ENCODE measurements at places on chromosomes 5 and 9.

GRCh38 chr5:82522897-82523296 lies 244.7 kb upstream of the RPS23 start:
- no peak for DNase-seq

DNA sequence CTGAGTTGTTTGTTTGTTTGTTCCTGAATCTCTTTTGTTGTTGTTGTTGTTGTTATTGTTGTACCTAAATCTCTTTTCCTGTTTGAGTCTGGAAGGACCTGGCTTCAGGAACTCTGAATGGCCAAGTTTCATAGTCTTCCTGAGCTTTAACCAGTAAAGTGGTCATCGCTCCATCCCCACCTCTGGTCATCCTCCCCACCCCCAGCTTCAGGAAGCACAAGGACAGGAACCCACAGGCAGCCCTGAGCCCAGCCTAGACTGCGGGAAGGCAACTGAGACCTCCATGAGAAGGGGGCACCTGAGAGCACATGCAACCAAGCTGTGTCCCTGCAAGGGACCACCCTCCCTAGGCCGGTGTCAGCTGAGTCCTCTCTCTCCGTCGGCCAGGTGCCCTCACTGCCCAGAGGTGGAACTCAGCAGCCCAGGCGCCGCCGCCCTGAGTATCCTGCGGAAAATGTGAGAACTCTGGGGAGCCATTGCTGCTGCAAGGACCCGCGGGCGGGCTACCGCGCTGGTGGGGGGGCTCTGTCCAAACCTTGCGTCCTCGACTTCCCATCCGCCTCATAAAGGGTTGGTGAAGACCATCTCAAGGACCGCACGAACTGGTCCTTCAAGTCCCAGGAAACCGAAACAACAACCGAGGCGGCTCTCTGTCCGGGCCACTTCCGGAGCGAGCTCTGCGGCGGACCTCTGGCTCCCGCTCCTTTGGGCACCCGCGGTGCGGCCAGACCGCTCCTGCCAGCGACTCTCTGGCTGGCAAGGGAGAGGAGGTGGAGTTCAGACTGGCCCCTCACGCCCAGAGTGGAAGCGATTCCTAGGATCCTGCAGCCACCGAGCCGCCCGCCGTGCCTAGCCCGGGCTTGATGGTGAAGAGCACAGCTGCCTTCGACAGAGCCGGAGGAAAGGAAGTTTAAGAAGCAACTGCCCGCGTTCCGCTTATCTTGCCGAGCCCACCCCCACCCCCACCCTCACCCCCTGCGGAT lies 4.2 kb downstream of the BARX1 start:
- DNase-seq = no peak

- no peak for DNase-seq
These were observed 373.0 kb upstream of the CCNH start for GRCh38 chr5:87785554-87786335.

DNA sequence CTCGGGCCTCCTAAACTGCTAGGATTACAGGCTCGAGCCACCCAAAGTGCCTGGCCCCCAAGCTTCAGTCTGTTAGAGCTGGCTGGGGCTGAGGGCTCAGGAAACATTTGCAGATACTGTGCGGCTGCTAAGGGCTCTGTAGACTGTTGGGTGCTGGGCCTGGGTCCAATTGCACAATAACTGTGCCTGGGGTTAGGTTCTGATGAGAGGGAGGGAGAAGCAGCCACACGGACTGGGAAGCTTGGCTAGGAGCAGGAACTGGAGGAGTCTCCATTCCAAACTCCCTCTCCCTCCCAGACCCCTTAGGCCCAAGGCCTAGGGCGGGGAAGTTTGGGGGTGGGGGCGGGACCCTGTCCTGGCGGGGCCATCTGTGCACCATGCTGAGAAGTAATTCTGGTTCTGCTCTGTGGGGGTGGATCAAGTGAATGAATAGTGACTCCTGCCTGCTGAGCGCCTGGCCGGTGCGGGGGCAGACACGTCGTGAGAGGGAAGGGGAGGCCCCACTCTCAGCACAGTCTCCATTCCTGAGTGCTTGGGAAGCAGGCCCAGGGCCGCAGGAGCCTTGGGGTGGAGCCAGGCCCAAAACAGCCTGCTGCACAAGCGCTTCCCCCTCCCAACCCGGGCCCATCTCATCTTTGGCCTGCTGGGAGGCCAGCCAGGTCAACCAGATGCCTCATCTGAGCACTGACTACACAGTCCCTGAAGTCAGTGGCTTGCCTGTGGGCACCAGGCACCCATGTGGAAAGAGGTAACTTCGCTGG lies 1.5 kb downstream of the ASS1 start:
- no peak for DNase-seq

DNA sequence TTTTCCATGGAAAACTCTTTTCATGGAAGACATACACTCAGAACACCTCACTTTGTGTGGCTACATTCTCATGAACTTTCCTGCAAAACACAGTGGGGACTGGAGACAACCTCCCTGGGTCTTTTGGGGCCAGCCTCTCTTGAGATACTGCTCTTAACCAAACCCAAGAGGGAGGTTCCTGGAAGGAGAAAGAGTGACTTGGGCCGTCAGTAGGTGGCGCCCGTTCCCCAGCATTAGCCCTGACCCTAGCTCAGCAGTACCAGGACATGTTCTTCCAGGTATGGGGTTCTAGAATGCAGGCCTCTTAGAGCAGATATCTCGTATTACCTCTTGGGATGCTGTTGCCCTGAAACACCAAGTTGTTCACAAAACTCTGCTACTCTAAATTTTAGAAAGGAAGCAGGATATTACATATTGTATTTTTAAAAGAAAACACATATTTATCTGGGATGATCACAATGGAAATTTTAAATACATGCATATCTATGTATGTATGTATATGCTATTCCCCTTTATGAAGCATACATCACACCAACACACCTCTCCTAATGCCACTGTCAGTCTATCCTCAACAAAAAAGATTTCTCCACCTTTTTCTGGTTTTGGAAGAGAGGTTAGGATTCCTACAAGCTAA lies 15.8 kb upstream of the GLIS3 start:
- peak; percentile 68 for DNase-seq

- no peak for DNase-seq
These were observed 54.6 kb upstream of the STXBP1 start for GRCh38 chr9:127557466-127557869.

DNA sequence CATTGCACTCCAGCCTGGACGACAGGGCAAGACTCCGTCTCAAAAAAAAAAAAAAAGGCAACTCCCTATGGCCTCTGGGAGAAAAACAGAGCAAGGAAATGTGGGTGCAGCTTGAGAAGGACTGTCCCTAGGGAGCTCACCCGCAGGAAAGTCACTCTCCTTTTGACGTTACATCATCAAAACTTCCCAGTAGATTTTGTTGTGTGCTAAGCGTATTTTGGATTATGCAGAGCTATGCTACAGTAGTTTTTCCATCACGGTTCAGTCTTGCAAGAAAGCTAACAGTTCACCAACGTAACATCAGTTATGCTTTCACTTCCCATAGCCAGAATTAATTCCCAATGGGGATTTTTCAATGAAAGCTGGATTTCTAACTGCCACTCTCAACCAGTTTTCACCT lies 138.8 kb downstream of the HSD17B3 start:
- DNase-seq = no peak

GRCh38 chr9:127955294-127956015 lies 17.8 kb upstream of the DPM2 start:
- no peak for DNase-seq

All from kidney capillary endothelial cell (primary cell).